ENCODE measurements at places on chromosomes 3 and 15.

DNA sequence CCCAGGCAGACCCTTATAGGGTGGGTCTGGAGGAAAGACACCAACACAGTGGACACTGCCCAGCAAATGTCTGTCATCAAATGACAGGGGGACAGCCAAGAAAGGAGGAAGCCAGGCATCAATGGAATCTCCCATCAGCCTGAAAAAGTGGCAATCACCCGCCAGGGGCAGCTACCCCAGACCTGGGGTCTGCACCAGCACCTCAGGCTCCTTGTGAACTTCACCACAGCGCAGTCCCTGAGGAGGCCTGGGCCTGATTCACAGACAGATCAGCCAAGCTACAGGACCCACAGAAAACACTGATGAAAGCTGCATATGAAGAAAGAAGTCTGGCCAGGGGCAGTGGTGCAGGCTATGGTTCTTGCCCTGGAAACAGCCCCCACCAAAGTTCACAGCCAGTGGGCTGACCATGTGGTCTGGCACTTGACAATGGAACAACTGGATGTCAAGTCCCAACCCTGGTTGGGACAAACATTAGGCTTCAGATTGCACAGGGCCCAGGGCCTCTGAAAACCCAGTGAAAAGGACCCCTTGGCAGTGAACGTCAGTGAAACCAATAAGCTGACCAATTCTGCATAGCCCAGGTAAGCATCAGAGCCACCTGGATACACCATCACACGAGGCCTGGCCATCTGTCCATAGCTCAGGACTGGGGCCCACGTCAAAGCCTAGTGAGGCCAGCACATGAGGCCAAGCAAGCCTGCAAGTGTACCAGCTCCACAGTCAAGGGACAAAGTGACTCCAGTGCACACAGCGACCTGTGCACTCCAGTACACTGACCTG is 29.1 kb downstream of the ALS2CL start:
- DNase-seq = peak; percentile 2

DNA sequence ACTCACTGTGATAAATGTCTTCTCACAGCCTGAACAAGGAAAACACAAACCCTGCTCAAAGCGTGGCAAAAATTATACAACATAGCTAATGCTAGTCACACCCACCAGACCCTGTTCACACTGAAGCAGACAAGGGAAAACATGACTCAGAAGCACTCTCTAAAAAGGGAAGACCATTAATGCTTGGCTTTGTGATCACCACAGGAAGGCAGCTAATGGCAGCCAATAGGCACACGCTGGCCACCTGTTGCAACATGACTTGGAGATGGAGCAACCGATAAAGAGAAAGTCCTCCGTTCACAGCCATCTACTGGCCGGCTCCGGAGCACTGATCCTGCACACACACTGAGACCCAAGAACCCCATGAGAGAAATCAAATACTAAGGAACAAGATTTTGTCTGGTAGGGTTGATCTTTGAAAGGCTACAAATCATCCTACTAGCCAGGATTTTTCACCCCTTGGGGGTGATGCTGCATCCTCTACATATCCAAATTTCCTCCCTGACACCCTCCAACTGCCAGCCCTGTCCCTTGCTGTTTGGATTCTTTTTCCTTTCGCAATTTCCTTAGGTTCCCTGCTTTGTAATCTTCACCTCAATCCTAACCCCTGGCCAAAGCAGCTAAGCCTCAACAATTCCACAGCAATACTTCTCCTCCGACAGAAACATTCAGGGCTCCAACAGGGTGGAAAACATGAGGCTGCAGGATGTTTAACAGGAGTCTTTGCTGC is 3.2 kb downstream of the ZXDC start:
- DNase-seq = peak; percentile 76

GRCh38 chr3:55622733-55623132 is 135.6 kb upstream of the WNT5A start:
- no peak for DNase-seq

DNA sequence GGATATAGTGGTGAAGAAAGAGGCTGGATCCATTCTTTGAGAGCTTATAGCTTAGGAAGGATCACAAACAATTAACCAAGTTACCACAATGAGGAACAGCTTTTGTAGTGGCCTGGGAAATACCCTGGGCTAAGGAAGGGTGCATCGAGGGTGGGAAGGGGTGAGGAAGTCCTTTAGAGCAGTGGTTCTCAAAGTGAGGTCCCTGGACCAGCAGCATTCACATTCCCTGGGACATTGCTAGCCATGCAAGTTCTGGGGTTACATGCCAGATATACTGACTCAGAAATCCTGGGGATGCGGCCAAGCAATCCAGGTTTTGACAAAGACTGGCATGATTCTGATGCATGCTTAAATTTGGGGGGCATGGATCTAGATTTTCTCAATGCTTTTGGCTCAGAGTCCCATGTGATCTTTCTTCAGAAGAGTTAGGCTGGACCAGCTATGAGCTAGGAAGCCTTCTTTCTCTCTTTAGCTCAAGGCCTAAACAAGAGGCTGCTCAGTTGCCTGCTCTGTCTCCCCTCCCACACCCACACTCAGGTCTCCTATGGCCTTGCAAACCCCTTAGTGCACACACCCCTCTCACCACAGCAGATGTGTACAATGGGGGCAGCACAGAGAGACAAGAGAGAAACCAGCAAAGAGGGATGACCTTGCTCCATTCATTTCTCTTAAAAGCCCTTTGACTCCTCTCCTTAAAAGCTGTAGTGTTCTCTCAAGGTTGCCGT is 1.8 kb upstream of the CCR1 start:
- DNase-seq = peak; percentile 32

GRCh38 chr3:151998744-151999143 is 125.3 kb downstream of the SUCNR1 start:
- DNase-seq = no peak

DNA sequence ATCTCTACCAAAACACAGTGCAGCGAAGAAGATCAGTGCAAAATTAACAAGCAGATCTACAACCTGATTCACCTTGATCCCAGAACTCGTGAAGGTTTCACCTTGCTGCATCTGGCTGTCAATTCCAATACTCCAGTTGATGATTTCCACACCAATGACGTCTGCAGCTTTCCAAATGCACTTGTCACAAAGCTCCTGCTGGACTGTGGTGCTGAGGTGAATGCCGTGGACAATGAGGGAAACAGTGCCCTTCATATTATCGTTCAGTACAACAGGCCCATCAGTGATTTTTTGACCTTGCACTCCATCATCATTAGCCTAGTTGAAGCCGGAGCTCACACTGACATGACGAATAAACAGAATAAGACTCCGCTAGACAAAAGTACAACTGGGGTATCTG is 13.2 kb downstream of the FEM1B start:
- no peak for DNase-seq

GRCh38 chr15:89371228-89372044 is 36.8 kb upstream of the POLG start:
- peak; percentile 62 for DNase-seq

DNA sequence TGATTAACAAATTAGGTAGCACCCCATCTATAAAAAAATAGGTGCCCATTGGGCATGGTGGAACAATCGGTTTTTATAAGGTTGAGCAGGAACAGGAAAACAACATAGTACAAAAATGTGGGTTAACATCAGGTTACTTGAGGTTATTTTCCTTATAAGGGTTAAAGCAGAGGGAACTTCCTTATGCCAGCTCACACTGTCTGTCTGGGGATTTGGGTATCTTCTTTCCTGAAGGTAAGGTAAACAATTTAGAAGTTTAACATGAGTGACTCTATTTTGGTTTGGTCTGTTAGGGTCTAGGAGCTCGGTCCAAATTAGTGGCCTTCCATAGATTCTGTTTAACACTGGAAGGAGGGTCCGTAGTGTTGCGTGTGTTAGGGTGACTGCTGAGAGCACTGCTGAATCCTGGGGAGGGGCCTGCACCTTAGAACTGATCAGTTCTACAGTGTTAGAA is 14.7 kb downstream of the CHD2 start:
- no peak for DNase-seq

- peak; percentile 79 for DNase-seq
These were observed 468 bp downstream of the UBP1 start for GRCh38 chr3:33439546-33440327.

- DNase-seq = no peak
These were observed 23.4 kb upstream of the NOX5 start for GRCh38 chr15:68990992-68991500.

DNA sequence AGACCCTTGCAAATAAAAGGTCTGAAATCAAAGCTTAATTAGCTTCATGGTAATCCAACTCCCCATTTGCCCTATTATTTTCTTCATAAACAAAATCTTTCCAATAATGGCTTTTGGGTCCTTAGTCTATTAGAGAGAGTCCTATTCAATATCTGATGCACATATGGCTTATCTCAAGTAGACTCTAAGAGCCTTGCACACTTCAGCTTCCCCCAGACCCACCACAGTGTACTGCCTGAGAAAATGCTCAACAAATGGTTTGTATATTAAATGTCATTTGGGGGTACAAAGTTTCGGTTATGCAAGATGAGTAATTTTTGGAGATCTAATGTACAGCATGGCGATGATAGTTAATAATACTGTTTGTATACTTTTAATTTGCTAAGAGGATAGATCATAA is 28.9 kb downstream of the FSTL1 start:
- DNase-seq = no peak

DNA sequence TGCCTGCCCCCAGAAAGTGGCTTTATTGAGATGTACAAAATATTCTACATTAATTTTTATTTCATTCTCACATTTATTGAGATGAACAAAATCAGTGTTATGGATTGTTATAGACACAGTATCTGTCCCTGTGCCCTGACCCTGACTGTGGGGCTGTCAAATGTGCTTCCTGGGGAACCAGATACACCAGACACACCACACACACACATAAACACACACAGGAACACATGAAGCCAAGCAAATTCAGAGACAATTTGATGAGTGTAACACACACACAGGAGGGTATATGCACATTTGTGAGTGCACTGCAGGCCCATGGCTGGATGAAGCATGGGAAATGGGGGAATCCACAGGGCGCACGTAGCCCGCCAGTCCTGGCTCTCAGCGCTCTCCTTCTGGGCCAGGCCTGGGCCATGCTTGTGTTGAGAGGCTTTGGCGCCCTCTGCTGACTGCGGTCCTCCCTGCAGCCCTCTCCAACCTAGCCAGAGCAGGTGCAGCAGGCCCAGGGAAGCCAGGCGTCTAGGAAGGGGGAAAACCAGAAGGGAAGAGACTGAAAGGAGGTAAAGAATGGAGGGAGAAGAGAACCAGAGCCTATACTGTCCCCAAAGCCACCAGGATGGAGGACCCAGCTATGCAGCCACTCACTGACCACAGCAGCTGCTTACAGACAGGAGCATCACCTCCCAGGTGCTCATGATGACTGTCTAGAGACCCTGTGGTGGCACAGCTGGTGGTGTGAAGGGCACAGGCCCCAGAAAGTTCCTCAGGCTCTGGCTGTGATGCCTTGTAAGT is 18.0 kb upstream of the LOXL1 start:
- peak; percentile 80 for DNase-seq

DNA sequence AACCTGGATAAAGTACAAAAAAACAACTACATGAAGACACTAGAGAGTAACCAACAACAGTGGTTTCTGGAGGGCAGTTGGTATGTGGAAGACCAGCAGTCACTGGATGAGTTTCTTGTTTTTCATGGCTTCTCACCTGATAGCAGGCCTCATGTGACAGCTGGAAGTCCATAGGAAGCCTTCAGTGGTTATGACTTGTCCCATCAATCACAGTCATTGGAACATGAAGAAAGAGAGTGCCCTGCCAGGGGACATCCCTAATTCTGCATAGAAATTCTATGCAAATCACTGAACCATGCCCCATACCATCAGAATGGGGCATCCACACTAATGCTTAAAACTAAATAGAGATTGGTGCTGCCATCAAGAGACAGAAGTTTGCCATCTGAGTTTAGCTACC is 81.6 kb downstream of the AKAP13 start:
- no peak for DNase-seq

DNA sequence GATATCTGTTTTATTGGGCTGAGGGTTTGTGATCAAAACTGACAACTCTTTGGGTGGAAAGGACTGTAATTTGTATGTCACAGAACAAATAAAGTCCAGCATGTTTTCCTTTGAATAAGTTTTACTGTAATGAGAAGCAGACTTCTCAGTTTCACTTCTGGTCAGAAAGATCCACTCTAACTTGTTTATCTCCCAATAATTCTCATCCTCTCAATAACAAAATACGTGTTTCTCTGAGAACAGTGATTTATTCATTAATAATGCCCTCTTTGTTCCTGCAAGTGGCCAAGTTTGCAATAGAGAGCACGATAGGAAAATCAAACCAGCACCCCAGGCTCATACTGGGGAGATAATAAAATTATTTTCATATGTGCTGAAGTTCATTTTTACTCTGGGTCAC is 190.6 kb downstream of the CNTN3 start:
- no peak for DNase-seq

DNA sequence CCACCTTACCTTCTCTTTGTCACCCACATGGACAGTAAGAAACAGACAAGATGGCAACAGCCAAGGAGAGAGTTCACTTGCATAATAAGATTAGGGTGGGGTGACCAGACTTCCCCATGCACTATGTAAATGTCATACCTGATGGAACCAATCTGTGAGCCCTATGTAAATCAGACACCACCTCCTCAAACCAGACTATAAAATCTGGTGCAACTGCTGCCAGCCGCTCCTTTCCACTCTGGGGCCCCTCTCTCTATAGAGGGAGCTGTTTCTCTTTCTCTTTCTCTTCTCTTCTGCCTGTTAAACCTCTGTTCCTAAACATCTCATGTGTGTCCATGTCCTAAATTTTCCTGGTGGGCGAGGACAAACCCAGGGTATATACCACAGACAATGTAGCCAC is 405.5 kb upstream of the CNTN4 start:
- DNase-seq = no peak

DNA sequence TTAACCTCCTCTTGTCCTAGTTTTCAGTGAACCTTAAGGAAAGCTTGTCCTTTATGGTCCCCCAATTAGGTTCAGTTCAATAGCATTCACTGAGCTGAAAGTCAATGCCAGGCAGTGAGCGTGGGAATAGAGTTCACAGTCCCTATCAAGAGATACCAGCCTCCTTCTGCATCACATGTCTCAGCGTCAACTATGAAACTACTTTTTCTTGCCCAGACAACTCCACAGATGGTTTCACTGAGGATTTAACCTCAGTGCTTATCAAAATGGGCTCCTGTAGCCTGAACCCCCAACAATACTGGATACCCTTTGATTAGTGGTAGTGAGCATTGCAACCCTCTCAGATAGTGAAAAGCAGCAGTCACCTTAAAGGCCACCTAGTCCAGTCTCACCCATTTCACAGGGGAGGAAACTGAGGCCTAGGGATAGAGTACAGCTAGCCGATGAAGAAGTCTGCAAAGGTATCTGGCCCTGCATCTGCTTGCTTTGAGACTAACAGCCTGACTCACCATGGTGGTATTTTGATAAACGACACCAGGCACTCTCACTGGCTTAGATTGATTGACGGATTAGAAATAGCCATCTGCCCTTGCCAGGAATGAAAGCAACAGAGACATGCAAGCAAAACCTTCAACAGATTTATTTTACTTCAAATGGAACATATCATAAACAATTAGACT is 1.6 kb upstream of the UBA3 start:
- DNase-seq = no peak

GRCh38 chr3:57030721-57031120 is 29.7 kb upstream of the SPATA12 start:
- DNase-seq = no peak

- peak; percentile 60 for DNase-seq
These were observed 3.1 kb upstream of the ABHD6 start for GRCh38 chr3:58234516-58234931.
